ENCODE measurements at places on chromosomes 12 and 14.
A peak's percentile ranks its signal among the peaks of the same experiment; 100 is the strongest.

DNA sequence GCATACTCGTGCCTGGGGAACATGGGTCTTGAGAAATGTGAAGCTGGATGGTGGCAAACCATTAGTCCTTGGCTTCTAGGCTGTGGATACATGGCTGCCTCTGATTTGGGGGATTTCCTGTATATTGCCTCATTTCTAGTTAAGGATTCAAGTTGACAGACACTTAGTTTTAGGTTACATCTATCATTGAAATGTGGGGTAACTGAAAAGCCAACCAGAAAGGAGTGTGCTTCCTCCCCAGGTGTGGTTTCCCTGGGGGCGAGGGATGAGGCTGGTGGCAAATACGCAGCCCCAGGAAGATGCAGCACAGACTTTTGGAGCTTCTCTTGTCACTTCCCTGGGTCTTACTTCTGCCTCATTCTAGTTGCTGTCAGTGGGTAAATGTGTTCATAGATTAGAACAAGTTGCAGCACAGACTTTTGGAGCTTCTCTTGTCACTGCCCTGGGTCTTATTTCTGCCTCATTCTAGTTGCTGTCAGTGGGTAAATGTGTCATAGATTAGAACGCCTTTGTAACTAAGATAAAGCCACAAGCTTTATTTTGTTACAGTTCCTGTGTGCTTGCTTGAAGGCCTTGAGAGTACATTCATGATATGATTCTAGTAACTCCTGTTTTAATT, 85.1 kb downstream of the BORCS5 start:
- DNase-seq = peak; percentile 50

DNA sequence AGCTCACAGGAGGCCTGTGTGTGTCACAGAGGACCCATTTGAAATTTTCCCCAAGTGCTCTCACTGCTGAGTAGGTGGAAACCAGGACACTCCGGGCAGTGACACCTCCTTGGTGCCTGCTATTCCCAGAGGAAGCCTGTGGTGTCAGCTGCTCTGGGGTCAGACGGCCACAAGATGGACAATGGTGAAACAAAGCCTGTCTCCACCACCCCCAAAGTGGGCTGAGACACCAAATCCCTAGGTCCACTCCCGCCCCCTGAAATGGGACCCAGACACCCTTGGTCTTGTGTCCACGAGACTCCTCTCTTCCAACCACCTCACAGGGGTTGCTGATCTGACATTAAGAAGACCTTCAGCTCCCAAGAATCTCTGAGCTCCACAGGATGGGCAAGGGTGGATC, 7.0 kb downstream of the KCNH3 start:
- no peak for DNase-seq

- DNase-seq = peak; percentile 95
Measured at GRCh38 chr14:63922696-63923421, 70.1 kb downstream of the SYNE2 start.

DNA sequence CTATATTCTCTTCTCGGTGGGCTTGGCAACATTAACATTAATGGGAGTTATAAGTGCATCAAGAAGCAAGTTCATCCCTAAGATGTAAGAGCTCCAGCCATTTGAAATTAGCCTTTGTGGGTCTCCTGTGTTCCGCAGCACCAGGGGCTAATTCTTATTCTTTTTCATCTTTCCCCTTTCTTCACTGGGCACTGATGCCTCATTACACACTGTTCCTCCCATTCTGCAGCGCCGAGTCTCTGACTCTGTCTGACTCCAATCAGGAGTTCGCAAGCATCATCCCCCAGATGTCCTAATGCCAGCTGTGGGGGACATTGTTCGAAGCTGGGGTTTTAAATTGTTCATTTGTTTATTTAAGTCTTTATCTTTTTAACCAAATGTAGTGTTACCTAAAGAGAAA, 341.3 kb downstream of the EGLN3 start:
- no peak for DNase-seq

Measured in fibroblast of pulmonary artery (primary cell).